ENCODE measurements at places on chromosomes 5 and 9.

DNA sequence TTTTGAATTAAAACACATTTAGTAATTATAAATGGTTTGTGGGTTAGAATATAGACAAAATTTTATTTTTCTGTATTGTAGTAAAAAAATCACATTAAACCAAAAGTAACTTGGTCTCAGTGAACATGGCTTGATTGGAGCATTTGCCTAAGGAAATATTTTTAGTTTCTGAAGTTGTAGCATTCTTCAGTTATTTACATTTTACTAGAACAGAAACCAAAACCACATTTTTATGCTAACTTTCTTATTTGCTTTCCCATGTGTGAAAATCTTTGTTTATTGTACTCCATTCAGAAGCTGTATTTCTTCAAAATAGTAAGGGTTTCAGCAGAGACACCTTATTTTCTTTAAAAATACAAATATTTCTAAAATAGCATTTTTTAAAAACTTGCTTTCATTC is 129.9 kb downstream of the SGCD start:
- DNase-seq, result no peak

- DNase-seq, result no peak
Measured at GRCh38 chr9:93683331-93684134, 107.1 kb downstream of the PHF2 start.

- no peak for DNase-seq
Measured at GRCh38 chr5:151904127-151904526, 20.5 kb downstream of the GLRA1 start.

GRCh38 chr5:14745753-14746152 is 81.2 kb downstream of the OTULIN start:
- DNase-seq, result no peak

DNA sequence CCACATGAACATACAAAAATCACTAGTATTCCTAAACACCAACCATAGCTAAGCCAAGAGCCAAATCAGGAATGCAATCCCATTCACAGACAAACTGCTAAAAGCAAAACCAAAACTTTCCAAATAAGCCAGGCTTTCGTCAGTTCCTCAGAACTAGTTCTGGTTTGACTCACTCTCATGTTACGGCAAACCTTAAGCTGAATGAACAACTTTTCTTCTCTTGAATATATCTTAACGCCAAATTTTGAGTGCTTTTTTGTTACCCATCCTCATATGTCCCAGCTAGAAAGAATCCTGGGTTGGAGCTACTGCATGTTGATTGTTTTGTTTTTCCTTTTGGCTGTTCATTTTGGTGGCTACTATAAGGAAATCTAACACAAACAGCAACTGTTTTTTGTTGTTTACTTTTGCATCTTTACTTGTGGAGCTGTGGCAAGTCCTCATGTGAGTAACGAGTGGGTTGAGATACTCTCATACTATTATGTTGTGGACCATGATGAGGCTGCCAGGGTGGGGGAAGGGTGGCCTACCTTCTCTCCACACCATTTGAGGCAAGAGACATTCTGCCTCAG is at the start of gene PDCD1LG2:
TSS of gene PDCD1LG2 (plus strand) at position 172 of the 572 bp plus-strand sequence. CDS start 12,016 bp downstream, outside the sequence.
- DNase-seq, result no peak

- DNase-seq, result no peak
Measured at GRCh38 chr5:145544401-145544800, 290.7 kb downstream of the PRELID2 start.

- DNase-seq, result no peak
Measured at GRCh38 chr9:113940077-113940476, 64.0 kb downstream of the ZNF618 start.

DNA sequence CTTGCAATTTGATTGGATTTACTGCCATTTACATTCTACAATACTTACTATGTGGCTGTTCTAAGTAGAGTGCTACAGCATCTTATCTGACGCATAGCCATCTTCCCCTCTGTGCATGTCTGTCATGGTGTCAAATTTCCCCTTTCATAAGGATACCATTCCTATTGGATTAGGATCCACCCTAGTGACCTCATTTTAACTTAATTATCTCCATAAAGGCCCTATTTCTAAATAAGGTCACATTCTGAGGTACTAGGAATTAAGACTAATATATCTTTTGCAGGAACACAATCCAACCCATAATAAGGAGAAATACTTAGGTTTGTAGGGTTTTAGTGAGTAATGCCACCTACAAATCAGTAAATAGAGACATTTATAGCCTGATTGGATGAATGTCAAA is 268.0 kb downstream of the ADAMTSL1 start:
- DNase-seq, result no peak

DNA sequence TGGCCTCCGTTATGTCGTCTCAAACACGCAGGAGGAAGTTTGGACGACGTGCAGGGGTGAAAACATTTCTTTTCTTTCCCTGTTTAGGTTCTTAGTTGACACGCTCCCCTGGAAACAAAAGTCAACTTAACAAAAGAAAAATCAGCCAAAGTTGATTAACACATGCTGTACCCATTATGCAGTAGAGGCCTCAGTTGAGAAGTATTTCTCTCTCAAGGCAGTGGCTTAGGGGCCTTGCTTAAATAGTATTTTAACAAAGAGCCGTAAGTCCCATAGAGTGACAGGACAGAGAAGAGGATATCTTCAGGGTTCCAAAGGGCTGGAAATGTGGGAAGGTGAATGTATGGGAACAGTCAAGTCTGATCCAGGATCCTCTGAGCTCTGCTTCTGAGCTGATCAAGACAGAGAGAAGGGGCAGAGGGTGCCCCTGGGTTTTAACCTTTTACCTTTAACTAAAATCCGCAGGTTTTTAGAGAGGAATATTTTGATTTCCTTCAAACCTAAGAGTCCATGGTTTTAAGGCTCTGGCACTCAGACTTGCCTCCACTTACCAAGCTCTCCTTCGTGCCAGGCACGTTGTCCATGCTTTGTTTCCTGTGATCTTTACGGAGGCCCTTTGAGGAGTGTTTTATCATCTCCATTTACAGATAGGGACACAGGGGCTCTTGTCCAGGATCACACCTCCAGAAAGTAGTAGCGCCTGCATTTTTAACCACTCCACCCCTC is 629 bp upstream of the CD74 start:
- DNase-seq, result no peak

DNA sequence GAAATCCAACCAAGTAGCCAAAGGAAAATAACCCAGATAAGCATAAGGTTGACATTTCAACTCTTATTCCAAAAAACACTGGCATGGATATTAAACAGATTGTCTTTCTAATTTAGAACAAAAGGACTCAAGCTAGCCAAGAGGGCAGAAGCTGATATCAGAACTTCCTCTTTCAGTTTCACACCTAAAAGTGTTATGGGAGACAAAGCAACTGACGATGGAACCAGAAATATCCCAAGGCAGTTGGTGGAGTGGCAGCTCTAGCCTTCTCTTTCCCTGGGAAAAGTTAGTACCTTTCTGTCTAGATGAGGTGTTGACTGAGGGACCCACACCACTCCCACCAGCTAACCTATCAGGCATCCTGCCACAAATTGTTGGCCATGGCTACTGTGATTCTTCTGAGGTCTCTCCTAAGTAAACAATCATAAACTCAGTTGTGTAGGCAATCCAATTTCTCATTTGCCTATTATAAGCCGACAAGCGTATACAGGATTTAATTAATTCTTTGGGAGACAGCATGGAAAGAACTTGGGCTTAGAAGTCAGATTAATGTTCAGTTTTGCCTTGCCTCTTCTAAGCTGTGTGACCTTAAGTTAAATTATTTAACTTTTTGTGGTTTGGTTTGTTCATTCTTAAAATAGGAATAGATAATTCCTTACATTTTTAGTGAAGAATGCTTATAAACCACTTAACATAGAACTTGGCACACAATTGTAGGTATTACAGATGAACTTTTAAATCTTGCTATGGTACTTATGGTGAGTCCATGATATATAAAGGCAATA is 110.9 kb upstream of the ADAMTSL1 start:
- DNase-seq, result no peak

DNA sequence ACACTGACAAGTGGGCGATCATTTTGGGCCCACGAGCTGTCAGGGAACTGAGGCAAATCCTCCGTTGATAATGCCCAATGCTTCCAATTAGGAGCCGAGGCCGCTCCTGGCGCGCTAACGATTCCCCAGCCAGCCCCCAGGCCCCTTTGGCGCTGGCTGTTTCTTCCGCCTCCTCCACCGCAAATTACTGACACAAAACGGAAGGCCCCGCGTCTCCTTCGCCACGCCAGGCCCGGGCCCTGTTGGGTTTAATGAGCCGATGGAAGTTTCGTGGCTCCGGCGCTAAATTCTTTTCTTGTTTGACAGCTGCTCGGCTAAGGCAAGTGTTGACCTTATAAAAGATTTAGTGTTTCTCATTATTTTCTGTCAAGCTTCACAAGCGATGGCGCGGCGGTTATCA is 25.7 kb upstream of the BARHL1 start:
- no peak for DNase-seq

- DNase-seq, result no peak
Measured at GRCh38 chr9:35909687-35910612, 660 bp downstream of the SPAAR start.

DNA sequence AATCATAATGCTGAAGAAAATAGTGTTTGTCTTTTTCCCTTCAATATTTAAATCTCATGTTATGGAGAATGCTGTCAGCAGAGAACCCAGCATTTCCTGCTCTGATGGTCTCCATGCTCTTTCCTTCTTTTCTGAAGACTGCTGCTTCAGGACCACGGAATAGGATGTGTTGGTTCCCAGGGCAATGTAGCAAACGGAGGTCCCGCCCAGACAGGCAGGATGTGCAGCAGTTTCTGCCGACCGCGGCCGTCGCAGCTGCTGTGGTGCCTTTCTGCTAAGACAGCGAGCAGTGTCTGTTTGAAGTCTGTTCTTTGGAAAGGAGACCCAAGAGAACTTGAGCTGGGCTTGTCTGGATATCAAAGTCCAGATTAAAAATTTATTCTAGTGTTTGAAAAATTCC is 654.3 kb downstream of the CCDC171 start:
- no peak for DNase-seq

DNA sequence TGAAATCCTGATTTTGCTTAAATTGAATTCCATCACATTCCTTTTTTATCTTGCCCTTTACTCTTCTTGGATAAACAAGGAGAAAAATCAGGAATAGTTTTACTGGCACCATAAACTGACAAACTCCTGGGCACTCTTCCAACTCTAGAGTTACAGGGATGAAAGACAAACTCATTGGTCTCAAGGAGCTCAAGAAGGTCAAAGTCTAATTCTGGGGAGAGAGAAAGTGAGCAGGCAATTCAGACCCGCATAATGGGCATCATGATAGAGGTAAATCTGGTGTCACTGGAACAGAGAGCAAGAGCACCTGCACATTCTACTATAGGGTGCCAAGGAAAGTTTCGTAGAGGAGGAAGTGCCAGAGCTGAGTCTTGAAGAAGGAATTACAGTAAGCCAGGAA is 64.8 kb downstream of the GRIN3A start:
- DNase-seq, result no peak

DNA sequence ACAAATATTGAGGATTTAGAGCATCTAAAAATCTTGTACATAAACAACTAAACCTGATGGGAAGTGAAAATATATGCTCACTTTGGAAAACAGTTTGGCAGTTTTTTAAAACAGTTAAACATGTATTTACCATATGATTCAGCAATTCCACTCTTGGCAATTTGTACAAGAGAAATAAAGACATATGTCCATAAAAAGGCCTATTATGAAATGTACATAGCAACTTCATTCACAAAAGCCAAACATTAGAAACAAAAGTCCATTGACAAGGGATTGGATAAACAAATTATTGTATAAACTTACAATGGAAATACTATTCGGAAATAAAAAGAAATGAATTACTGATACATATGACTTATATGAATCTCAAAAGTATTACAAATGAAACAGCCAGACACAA is 196.2 kb upstream of the SLC24A2 start:
- DNase-seq, result no peak

DNA sequence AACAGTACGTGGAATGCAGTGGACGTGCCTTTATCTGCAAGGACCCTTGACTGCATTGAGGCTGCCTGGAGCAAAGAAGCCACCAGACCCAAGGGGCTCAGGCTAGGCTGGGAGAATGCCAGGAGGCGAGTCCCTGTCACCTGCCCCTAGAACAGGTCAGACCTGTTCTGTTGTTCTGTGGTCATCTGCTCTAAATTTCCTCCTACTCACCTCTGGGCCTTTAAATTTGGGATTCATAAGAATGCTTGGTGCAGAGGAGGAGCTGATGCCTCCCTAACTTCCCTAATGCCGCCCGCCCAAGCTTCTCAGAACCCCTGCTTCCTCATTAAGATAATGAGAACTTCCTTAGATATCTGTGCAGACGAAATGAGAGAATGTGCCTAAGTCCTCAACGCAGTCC is 32.0 kb downstream of the DAPK1 start:
- no peak for DNase-seq

- no peak for DNase-seq
Measured at GRCh38 chr5:154196955-154197652, 6.6 kb downstream of the GALNT10 start.

DNA sequence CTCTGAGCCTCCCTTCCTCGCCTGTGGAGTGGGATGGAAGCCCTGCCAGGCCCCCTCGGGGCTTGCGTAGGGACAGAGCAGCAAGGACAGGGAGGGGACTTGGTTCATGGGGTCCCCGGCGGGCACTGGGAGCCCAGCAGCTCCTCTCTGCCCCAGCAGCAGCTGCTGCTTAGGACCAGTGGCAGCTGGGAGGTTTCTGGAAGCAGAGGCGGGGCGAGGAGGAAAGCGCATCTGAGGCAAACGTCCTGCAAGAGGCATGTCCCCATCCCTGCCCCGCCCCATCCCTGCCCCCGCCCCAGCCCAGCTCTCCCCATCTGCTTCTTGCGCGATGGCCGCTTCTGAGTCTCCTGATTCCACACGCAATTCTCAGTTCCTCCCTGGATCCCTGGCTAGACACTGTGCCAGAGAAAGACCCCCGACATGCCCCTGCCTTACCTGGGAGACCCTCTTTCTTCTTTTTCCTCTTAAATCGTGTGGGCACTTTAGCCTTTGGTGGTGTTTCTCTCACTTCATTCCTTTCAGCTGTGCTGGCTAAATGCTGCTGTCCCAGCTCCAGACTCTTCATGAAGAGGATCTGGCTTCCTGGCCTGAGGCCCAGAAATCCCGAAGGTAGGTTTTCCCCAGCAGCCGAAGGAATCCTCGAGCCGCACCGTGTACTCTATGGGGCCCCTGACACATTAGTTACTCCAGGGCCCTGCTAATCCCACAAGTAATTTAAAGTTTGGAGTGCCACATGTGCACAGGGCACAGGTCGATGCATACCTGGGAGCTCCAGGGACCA is 4.4 kb upstream of the OR2S2 start:
- no peak for DNase-seq

- DNase-seq, result no peak
Measured at GRCh38 chr9:131982671-131983239, 96.9 kb downstream of the MED27 start.

GRCh38 chr9:107627781-107628180 is 138.2 kb upstream of the KLF4 start:
- DNase-seq, result no peak

- DNase-seq, result no peak
Measured at GRCh38 chr5:141512911-141513626, 24.2 kb downstream of the PCDHGC5 start.

- DNase-seq, result no peak
Measured at GRCh38 chr5:128092144-128092543, 8.6 kb downstream of the SLC12A2 start.

GRCh38 chr5:37714756-37715155 is 125.1 kb downstream of the GDNF start:
- DNase-seq, result no peak

- DNase-seq, result no peak
Measured at GRCh38 chr5:119328753-119329602, 26.8 kb upstream of the TNFAIP8 start.

- DNase-seq, result no peak
Measured at GRCh38 chr5:87127426-87127825, 140.3 kb upstream of the RASA1 start.
